ENCODE measurements at places on chromosomes 7 and 10. TPM values are rescaled to one million over a fixed set of nuclear protein-coding genes. Genes with fewer than 3 reads are reported as not detected.

The LRCH4 gene
- total RNA-seq: 33.6 TPM

The NUTM2A gene
- 0.76 TPM for total RNA-seq

The ZCWPW1 gene
- 0.81 TPM for total RNA-seq

The TAS2R4 gene
- total RNA-seq: 0.25 TPM

The CALML5 gene
- not detected for total RNA-seq
